ENCODE measurements at places on chromosomes 3 and 15.

DNA sequence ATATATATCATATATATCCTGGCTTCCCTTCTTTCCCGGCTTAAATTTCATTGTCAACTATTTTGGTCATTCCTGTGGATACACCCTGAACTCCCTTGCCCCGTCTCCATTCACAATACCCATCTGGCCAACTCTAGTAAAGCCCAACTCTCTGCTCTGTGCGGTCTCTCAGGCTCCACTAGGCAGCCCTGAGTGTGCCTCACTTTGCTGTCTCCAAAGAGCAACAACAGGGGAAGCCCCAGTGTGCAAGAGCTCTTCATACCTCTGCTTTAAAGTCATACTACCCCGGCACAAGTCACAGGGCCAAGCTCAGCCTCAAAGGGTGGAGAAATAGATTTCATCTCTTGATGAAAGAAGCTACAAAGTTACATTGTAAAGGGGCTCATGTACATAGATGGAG is 18.9 kb upstream of the FEM1B start:
- peaks cover 17% of the 10 kb centered on the region for H3K4me1 ChIP-seq
- H3K36me3 ChIP-seq: no peaks in the 10 kb centered on the region
- H3K4me3 ChIP-seq: no peak overlapping the region
- no peak overlapping the region for H3K27ac ChIP-seq
- H3K27me3 ChIP-seq: no peaks in the 10 kb centered on the region
- no peak for DNase-seq

GRCh38 chr15:82184776-82185175 is 77.8 kb downstream of the EFL1 start:
- H3K4me1 ChIP-seq: peaks cover 14% of the 10 kb centered on the region
- no peak overlapping the region for H3K27ac ChIP-seq
- H3K27me3 ChIP-seq: no peaks in the 10 kb centered on the region
- no peaks in the 10 kb centered on the region for H3K36me3 ChIP-seq
- no peak for DNase-seq

- DNase-seq: no peak
- no peaks in the 10 kb centered on the region for H3K4me1 ChIP-seq
- H3K27ac ChIP-seq: no peak overlapping the region
- no peaks in the 10 kb centered on the region for H3K36me3 ChIP-seq
- no peak overlapping the region for H3K4me3 ChIP-seq
- H3K27me3 ChIP-seq: no peaks in the 10 kb centered on the region
These were observed 76.1 kb downstream of the ISG20 start for GRCh38 chr15:88714782-88715372.

GRCh38 chr15:89335298-89336041 is 846 bp upstream of the POLG start:
- H3K27ac ChIP-seq: peak overlapping the region; percentile 68
- no peaks in the 10 kb centered on the region for H3K36me3 ChIP-seq
- H3K4me3 ChIP-seq: peak overlapping the region; percentile 66
- H3K4me1 ChIP-seq: peaks cover 36% of the 10 kb centered on the region
- no peaks in the 10 kb centered on the region for H3K27me3 ChIP-seq

DNA sequence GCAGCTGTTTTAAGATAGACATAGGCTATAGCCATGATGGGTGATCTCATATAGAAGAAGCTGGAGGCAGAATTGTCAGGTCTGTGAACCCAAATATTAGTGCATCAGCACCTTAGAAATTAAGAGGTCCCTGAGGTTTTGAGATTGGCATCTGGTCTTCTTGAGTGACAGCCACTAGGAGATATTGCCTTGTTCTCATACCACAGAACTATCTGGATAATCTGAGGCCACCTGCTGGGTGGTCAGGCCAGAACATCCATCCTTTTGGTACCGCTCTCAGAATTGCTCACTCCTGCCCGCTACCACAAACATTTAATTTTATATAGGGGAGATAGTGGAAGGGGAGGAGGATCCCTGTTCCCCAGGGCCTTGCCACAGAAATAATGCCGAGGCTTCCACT is 210.6 kb upstream of the ZPLD1 start:
- no peaks in the 10 kb centered on the region for H3K4me1 ChIP-seq
- DNase-seq: no peak
- H3K36me3 ChIP-seq: no peaks in the 10 kb centered on the region
- no peaks in the 10 kb centered on the region for H3K27me3 ChIP-seq

DNA sequence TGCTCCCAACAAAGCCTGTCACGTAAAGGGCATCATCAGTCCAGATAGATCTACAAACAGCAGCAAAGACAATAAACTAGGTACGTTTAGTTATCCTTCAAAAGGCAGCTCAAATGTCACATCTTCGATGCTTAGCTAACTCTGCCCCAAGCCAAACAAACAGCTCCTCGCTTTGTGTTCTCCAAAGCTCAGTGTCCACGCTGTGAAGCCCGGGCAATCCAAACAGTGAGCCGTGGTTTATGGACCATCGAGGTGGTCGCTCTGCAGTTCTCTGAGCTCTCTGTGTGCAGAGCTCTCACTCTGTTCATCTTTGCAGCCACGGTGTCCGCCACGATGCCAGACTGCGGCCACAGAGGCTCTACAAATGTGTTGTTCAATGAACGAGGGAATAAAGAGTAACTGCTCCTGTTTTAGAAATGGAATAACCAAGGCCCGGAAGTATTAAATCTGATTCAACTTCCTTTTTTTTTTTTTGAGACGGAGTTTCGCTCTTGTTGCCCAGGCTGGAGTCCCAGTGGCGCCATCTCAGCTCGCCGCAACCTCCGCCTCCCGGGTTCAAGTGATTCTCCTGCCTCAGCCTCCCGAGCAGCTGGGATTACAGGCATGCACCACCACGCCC is 117.2 kb upstream of the FAM174B start:
- H3K4me1 ChIP-seq: no peaks in the 10 kb centered on the region
- no peak for DNase-seq
- no peak overlapping the region for H3K4me3 ChIP-seq
- H3K27me3 ChIP-seq: no peaks in the 10 kb centered on the region
- H3K27ac ChIP-seq: no peak overlapping the region
- H3K36me3 ChIP-seq: no peaks in the 10 kb centered on the region

DNA sequence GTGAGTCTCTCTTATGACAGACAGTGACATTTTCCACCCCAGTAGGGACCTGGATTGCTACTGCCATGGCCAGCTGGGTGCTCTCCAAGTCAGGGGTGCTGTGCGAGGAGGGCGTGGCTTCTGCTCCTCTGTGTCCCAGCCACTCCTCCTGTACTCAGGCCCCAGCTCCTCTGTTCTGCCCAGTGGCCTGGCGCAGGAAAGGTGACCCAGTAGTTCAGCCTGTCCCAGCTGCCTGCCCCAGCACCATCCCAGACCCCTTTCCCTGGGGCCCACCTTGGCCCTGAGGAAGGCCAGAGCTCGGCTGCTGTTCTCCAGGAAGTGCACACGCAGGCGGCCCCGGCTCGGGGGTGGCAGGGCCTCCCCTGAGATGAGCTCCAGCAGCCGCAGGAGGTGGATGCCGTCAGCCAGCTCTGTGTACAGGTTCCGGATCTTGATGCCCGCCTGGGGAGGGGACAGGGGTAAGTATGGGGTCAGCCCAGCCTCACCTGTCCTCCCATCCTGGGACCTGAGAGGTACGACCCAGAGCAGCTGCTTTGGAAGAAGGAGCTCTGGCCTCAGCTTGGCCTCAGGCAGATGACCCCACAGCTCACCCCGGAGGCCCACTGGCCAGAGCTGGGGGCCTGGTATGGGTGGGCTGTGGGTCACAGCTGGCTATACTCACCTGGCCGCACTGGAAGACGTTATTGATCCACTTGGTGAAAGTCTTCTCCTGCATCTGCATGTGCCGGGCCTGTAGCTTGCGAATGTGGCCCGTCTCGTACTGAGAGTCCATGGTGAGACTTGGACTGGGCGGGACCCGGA is 1.0 kb downstream of the SPTBN5 start:
- H3K36me3 ChIP-seq: no peaks in the 10 kb centered on the region
- H3K4me1 ChIP-seq: peaks cover 22% of the 10 kb centered on the region
- H3K27me3 ChIP-seq: no peaks in the 10 kb centered on the region
- no peak overlapping the region for H3K4me3 ChIP-seq
- DNase-seq: no peak
- H3K27ac ChIP-seq: no peak overlapping the region

DNA sequence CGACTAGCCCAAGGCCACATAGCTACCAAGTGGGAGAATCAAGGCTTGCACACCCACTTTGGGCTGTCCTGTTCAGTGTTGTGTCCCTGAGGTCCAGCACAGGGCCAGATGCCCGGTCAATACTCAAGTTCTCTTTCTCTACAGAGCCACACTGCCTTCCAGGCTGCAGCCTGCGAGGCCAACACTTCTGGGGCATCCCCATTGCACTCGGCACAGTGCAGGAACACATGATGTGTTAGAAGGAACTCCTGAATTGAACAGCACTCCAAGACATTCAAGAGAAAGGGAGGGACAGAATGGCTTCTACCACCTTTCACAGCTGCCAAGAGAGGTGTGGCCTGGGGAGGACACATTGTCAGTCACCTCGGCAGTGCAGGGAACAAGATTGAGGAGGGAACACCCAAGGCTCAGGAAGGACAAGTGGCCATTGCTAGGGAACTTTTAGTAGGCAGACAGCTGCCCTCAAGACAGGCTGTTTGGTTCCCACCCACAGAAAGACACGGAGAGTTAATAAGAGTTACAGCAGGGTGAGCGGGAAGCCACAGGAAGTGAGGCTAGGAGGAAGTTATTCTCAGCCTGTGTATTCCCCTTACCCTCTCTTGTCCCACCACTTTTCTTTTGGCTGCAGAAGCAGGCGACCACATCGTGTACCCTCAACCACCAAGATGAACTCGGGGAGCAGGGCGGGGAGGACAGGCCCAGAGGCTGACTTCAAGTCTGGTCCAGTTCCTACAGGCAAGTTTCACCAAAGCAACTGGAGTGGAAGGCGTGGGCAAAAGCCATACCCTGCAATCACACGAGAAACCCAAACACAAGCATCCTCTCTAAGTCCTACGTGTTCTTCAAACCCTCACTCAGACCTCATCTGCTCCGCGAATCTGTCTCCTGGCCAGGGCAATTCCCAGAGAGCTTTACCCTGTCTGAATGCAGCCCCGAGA is 69.4 kb downstream of the SRGAP3 start:
- peaks cover 9% of the 10 kb centered on the region for H3K4me1 ChIP-seq
- no peaks in the 10 kb centered on the region for H3K27me3 ChIP-seq
- no peak for DNase-seq
- H3K36me3 ChIP-seq: no peaks in the 10 kb centered on the region
- H3K27ac ChIP-seq: no peak overlapping the region

DNA sequence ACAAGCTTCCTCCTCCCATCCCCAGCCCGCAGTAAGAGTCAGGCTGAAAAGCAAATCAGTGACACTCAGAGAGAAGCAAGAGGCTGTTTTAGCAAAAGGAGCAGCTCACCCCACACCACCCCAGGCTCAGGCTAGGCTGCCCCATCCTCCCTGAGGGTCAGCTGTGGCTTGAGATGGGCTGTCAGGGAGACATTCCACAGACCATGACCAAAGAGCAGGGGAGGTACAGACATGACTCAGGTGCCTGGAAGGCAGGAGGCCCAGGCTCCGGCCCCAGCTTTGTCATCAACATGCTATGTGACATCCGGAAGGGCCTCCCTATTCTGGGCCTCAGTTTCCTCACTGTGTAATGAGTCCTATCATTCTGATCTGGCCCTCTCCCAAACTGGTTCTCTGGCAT is 24.7 kb downstream of the HCN4 start:
- no peaks in the 10 kb centered on the region for H3K4me1 ChIP-seq
- no peak overlapping the region for H3K27ac ChIP-seq
- no peaks in the 10 kb centered on the region for H3K27me3 ChIP-seq

DNA sequence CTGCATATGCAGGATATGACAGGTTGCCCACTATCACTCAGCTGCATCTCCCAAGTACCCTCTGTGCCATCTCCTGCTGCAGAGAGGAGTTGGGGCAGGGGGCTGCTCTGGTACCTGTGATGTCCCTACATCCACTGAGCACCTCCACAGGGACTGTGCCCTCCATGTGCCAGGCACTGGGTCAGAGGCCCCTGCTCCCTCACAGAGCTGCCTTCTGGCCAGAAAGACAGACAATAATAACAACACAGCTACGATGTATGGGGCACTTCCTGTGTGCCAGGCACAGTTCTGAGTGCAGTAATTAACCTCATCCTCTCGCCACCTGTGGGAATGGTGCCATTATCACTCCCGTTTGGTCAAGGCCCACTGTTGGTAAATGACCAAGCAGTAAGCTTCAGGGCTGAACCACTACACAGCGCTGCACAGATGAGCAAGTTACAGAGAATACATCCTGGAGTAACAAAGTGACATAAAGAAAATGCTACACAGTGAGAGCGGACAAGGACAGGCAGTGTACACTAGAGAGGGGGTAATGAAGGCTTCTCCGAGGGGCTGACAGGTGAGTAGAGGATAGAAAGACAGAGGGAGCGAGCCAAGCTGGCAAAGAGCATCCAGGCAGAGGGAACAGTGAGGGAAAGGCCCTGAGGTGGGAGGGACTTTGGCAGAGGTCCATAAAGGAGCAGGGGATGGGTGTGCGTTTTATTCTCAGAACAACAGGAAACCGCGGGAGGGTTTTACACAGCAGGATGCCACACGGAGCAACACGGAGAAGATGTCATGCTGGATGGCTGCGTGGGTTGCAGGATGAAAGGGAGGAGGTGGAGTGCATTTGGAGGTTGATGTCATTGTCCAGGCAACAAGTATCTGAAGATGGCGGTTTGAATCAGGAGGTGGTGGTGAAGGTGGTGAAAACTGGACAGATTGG is 13.6 kb downstream of the WNT7A start:
- no peaks in the 10 kb centered on the region for H3K4me1 ChIP-seq
- no peaks in the 10 kb centered on the region for H3K27me3 ChIP-seq
- no peaks in the 10 kb centered on the region for H3K36me3 ChIP-seq
- DNase-seq: no peak

GRCh38 chr3:151770956-151771355 is 37.2 kb downstream of the AADACL2 start:
- no peaks in the 10 kb centered on the region for H3K36me3 ChIP-seq
- DNase-seq: no peak
- H3K27ac ChIP-seq: peak overlapping the region; percentile 47
- H3K27me3 ChIP-seq: no peaks in the 10 kb centered on the region
- peaks cover 30% of the 10 kb centered on the region for H3K4me1 ChIP-seq

- no peaks in the 10 kb centered on the region for H3K36me3 ChIP-seq
- H3K4me1 ChIP-seq: peaks cover 6% of the 10 kb centered on the region
- DNase-seq: no peak
- no peak overlapping the region for H3K27ac ChIP-seq
These were observed 443.2 kb upstream of the TBL1XR1 start for GRCh38 chr3:177640319-177640965.

GRCh38 chr15:82750831-82751180 is 41.1 kb upstream of the AP3B2 start:
- peak overlapping the region; percentile 90 for H3K27ac ChIP-seq
- no peaks in the 10 kb centered on the region for H3K27me3 ChIP-seq
- H3K4me1 ChIP-seq: peaks cover 37% of the 10 kb centered on the region
- no peaks in the 10 kb centered on the region for H3K36me3 ChIP-seq

DNA sequence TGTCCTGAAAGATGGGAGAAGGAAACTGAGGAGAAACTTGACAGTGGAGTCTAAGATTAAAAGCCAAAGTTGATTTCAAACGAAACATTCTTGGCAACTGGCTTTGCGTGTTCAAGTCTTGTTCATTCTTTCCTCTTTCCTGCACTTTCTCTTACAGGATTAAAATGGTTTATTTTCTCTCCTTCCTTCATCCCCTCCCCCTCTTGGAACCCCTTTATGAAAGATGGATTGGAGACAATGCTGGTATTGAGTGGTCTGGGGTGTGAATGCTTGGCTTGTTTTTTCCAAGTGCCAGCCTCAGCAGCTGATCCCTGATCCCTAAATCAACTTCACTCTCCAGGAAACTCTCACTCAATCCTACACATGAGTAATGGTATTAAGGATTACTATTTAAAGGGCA is 703 bp upstream of the LSAMP start:
- no peak overlapping the region for H3K27ac ChIP-seq
- H3K4me3 ChIP-seq: no peak overlapping the region
- no peak for DNase-seq

Measured in vagina (tissue), 2 donors.